T-helper 2 cell (primary cell): ENCODE measurements at places on chromosomes 12 and 14.

DNA sequence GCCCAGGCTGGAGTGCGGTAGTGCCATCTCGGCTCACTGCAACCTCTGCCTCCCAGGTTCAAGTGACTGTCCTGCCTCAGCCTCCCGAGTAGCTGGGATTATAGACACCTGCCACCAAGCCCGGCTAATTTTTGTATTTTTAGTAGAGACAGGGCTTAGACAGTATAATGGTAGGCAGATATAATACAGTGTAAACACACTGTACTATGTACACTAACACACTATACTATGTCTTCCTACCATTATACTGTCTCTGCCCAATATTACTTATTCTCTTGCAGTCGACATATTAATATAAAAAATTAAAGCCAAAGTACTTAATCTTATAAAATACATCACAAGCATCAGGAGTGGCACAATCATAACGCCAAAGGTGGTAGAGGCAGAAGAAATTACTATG lies 15.0 kb downstream of the DTD2 start:
- DNase-seq: no peak

- DNase-seq: peak; percentile 55
These were observed 66.2 kb downstream of the RNF34 start for GRCh38 chr12:121465921-121466793.

DNA sequence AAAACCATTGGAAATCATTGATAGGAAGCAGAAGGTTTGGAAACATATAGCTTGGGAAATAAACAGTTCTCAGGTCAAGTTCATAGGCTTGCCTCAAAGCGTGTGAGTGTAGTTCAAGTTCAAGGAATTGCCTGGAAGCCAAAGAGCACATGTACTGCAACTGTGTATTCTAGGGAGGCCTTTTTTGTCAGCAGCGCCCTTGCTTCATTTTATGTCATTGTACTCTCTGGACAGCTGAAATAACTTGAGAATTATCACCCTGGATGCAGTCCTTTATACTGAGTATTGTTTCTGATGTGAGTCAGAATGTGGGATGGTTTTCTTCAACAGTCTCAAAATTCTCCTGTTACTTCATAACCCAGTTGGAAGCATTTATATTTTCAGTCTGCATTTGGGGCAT lies 16.0 kb upstream of the EVL start:
- DNase-seq: no peak

- DNase-seq: no peak
These were observed 82.3 kb downstream of the PUS7L start for GRCh38 chr12:43676183-43676813.

GRCh38 chr12:4270831-4271716 lies 2.5 kb upstream of the CCND2 start:
- DNase-seq: peak; percentile 48

DNA sequence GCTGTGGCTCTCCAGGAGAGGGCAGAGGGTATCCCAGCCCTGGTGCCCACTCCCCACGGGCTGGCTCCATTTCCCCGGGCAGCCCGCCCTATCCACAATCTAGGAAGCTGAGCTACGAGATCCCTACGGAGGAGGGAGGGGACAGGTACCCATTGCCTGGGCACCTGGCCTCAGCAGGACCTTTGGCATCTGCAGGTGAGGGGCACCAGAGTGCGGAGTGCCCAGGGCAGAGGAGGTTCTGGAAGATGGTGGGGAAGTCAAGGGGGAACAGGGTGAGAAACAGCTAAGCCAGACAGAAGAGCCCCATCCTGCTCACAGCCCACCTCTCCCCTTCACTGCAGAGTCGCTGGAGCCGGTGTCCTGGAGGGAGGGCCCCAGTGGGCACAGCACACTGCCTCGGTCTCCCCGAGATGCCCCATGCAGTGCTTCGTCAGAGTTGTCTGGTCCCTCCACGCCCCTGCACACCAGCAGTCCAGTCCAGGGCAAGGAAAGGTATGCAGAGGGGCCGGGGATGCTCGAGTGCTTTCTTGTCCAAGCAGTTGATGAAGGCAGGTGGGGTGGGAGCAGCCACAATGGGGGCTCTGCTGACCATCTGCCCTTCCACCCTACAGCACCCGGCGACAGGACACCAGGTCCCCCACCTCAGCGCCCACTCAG lies 10.3 kb downstream of the TNS2 start:
- no peak for DNase-seq

GRCh38 chr12:40144023-40144422 lies 38.1 kb upstream of the SLC2A13 start:
- no peak for DNase-seq

DNA sequence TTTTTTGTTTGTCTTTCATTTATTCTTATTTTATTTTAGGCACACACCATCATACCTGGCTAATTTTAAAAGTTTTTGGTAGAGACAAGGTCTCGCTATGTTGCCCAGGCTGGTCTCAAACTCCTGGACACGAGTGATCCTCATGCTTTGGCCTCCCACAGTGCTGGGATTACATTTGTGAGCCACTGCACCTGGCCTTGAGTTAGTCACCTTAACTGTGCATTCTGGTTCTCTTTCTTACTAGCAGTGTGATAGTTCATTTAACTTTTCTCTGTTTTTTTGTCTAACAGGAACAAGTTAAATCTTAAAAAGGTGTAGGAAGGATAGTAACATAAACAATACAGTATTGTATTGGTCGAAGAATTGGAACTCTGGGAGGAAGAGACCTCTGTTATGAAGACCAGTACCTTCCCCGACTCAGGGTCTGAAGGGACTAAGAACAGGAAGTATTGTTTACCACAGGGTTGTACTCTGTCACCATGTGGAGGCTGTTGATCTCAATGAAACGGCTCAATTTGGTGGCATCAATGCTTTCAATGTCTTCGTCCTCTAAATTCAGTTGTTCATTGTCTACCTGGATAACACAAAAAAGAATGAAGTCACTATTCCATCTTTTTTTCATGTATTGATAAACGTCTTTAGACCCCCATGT lies 17.7 kb downstream of the ERP27 start:
- no peak for DNase-seq

- DNase-seq: no peak
These were observed 32.2 kb downstream of the TESC start for GRCh38 chr12:117067016-117067415.

- DNase-seq: no peak
These were observed 225.7 kb downstream of the NUAK1 start for GRCh38 chr12:105912882-105913678.

DNA sequence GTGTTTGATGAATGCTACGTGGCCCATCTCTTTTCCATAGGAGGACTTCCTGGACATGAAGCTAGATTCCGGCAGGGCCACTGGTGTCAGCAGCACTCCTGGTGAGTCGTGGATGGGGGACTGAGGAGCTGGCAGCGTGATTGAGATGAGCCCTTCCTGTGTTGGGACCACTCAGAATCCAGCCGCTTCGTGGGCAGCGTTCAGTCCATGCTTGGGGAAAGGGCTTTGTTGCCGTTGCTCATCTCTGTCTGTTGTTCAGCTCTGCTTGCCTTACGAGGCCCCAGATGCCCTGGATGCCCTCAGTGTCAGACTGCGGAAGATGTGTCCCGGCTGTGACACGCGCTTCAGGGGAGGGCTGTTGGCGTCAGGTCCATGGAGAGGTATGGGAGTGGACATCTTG lies 127.1 kb upstream of the RTL1 start:
- no peak for DNase-seq

GRCh38 chr14:98964171-98964570 lies 307.8 kb downstream of the BCL11B start:
- DNase-seq: no peak

DNA sequence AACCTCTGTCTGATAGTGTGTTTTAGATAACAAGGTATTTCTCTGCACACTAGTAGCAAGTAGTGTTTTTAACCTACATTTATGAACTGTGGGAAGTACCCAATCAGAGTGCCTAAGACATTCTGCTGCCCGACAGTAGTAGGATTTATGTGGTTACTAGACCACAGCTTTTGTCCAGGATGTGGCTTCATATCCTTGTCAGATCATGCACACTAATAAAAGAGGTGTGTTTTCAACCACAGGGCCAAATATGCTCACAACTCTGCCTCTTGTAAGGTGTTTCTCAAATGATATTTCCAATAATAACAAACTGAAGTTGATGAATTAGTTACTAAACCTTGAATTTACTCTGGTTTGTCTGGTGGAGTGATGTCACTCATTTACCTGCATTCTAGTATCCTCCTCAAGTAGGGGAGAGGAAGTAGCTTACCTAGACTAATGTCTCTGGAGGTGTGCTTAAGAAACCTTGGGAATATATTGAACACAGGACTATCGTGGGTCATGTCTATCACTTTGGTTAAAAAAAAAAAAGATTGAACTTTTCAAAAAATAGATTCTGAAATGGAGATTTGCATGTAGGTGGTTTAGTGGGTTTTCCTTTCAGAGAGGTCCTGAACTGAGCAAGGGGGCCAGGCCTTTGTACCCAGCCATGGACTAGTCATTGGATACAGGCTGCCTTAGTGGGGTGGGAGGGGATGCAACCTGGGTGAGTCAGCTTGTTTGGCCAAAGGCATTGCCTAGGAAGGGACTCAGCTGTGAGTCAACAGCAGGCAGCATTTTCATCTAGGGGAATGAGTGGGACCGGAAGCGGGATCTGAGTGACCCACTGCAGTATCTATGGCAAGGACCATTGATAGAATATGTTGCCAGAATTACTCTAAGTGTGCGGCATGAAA lies 14.1 kb downstream of the FBXW8 start:
- DNase-seq: peak; percentile 28

GRCh38 chr12:48061938-48062719 lies 43.8 kb downstream of the SENP1 start:
- no peak for DNase-seq

DNA sequence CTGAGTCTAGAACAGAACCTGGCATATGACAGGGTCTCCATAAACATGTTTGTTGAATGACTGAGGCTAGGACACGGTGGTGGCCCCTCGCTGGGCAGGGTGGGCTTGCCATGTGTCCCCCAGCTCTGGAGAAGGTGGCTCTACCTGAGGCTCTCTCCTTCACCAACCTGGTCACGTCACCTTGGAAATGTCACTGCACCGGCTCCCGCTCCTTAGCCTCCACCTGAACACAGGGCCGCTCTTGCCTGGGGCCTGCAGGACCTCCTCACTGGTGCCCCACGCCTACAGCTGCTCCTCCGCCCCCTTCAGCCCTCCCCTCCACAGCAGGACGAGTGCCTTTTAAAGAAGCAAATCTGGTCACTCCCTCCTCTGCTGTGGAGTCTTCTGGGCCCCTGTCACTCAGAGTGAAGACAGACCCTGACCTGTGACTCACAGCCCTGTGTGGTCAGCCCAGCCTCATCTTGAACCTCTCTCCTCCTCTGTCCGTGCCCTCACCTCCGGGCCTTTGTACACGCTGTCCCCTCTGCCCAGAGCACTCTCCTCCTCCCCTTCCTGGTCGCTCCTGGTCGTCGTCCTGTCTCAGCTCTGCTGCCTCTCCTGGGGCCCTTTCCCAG lies 81.0 kb downstream of the ADGRD1 start:
- no peak for DNase-seq

- no peak for DNase-seq
These were observed 65.2 kb upstream of the PDZRN4 start for GRCh38 chr12:41122894-41123293.

GRCh38 chr14:74569806-74570591 lies 42.0 kb downstream of the LTBP2 start:
- DNase-seq: no peak

DNA sequence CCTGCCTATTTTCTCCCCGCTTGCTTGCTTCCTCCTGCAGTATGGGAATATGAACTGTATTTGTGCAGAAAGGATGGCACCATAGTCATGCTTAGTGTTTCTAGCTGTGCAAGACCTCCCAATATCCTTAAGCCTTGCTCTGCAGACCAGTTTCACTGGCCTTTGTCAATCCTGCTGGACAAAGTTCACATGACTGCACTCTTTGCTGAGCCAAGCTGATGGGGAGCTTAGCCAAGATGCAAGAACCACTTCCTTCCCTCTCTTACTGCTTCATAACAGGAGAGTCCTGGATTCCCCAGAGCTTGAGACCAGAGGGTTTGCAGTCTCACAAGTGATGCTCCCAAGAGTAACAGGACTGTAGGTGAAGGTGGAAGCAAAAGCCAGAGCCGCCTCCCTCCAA lies 3.8 kb downstream of the ASIC1 start:
- no peak for DNase-seq

DNA sequence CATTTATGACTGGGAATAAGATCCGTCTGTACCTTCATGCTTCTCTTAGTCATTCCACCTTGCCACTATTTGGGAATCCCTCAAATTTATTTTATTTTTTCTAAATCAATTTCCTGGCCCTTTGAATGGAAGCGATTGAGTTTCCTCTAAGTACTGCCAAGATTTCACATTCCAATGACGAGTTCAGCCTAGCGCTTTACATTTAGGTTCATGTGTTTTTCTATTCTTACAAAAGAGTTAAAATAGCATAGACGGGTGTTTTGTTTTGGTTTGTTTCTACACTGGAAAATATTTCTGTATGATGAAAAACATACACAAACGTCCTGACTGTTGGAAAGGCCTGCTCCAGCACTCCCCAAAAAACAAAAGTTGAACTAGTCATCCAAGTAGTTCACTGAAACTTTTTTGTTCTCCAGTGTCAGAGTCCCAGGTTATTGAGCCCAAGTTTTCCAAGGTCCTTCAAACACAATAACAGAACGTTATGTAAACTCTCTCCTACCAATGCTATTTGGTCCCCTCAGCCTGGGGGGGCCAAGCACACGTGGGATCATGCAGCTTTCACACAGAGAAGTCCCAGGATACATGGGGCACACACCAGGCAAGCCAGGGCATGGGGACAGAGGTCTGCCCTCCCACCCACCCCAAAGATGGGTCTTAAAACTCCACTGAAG lies 74.8 kb upstream of the FOXN3 start:
- DNase-seq: no peak

- no peak for DNase-seq
These were observed 284.9 kb downstream of the TMTC2 start for GRCh38 chr12:82971584-82971983.

DNA sequence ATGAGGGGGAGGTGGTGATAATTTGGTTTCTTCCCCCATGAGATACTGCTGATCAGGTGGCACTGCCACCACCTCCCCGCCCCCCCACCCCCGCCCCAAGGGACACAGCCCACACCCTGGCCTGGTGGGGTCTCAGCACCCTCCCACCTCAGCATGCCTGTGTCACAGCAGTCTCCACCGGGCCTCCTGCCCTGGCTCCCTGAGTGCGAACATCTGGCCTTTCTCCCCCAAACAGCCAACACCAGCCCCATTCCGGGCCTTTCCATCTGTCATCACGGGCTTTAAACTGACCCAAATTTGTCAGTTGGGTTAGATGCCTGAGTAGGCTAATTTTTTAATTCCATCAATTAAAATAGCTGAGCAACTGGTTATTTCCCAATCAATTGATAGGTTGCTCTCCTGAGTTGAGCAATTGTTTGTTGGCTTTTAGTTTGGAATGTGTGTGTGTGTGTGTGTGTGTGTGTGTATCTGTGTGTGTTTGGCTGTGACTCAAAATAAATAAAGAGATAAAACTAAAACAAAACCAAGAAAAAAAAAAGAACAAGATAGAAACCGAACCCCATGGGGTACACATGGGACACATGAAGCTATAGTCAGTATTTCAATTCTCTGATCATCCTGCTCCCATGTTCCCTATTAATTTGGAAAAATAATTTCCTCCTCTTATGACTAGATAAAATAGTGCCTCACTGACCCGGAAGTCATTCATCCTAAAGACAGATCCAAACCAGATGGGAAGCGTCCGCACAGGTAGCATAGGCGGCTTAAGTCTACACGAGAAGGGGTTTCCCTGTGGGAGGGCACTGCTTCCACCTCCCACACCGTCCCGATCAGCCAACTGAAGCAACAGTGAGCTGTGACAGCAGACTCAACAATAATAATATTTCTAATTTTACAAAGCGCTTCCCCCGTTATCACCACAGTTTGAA lies 7.4 kb downstream of the SERPINA12 start:
- DNase-seq: no peak

GRCh38 chr12:105841840-105842239 lies 296.9 kb downstream of the NUAK1 start:
- no peak for DNase-seq
